ENCODE measurements at places on chromosomes 16 and 17. TPM values are rescaled to one million over a fixed set of nuclear protein-coding genes. Genes with fewer than 3 reads are reported as not detected.

Gene GCGR
- total RNA-seq, result not detected

Gene ZG16
- total RNA-seq, result not detected

Gene CCDC200
- not detected for total RNA-seq

Gene PRR15L
- total RNA-seq, result not detected

Gene KRTAP1-5
- total RNA-seq, result not detected

Gene CCL3
- total RNA-seq, result not detected

Gene FBXW10
- total RNA-seq, result not detected

Gene ITGA2B
- 0.63 TPM for total RNA-seq

Gene PYCARD
- total RNA-seq, result 10.3 TPM

Gene PRSS53
- 6.1 TPM for total RNA-seq

Gene CCL1
- not detected for total RNA-seq

Gene UBTF
- 228 TPM for total RNA-seq

Gene CTRB2
- total RNA-seq, result not detected

Gene TAT
- total RNA-seq, result not detected

Gene TMEM100
- total RNA-seq, result not detected

Gene GABARAPL2
- total RNA-seq, result 93.5 TPM

Gene RBFOX1
- total RNA-seq, result not detected

Gene PIK3R5
- 1.5 TPM for total RNA-seq

Gene CACNG1
- not detected for total RNA-seq

Gene GLTPD2
- not detected for total RNA-seq

Gene ALDH3A1
- not detected for total RNA-seq

Gene PNMT
- total RNA-seq, result not detected

Gene PRDM7
- not detected for total RNA-seq

Gene NAT9
- 87.9 TPM for total RNA-seq

Gene CSH1
- not detected for total RNA-seq

Gene CFAP97D1
- total RNA-seq, result not detected

Gene NOMO2
- total RNA-seq, result 74.0 TPM

Gene PPP1R27
- total RNA-seq, result not detected

Gene PRSS36
- 1.0 TPM for total RNA-seq

Gene PRAC2
- not detected for total RNA-seq

Gene YPEL3
- 34.5 TPM for total RNA-seq

Gene SOX9
- not detected for total RNA-seq

Gene ELOB
- total RNA-seq, result 204 TPM

Gene PABPN1L
- total RNA-seq, result not detected

Gene MEFV
- total RNA-seq, result not detected

Gene RAPGEFL1
- total RNA-seq, result 5.8 TPM

Gene CES3
- total RNA-seq, result 1.9 TPM

Gene UTS2R
- total RNA-seq, result 34.9 TPM

Gene KRT13
- total RNA-seq, result not detected

Gene KRTAP9-4
- not detected for total RNA-seq

Gene CDH11
- not detected for total RNA-seq

Gene RMI2
- total RNA-seq, result 126 TPM

Gene CHST5
- total RNA-seq, result 0.10 TPM

Gene BCAR1
- total RNA-seq, result 13.9 TPM

Gene CCDC78
- 52.6 TPM for total RNA-seq

Gene MYH2
- not detected for total RNA-seq

Gene KRT40
- not detected for total RNA-seq

Gene GRB2
- total RNA-seq, result 308 TPM

Gene ABCA8
- total RNA-seq, result not detected

Gene SPATA22
- total RNA-seq, result not detected
